Activated CD4-positive, alpha-beta T cell treated with anti-CD3 and anti-CD28 coated beads for 4 hours (primary cell): ENCODE measurements at places on chromosomes 13 and 19.

DNA sequence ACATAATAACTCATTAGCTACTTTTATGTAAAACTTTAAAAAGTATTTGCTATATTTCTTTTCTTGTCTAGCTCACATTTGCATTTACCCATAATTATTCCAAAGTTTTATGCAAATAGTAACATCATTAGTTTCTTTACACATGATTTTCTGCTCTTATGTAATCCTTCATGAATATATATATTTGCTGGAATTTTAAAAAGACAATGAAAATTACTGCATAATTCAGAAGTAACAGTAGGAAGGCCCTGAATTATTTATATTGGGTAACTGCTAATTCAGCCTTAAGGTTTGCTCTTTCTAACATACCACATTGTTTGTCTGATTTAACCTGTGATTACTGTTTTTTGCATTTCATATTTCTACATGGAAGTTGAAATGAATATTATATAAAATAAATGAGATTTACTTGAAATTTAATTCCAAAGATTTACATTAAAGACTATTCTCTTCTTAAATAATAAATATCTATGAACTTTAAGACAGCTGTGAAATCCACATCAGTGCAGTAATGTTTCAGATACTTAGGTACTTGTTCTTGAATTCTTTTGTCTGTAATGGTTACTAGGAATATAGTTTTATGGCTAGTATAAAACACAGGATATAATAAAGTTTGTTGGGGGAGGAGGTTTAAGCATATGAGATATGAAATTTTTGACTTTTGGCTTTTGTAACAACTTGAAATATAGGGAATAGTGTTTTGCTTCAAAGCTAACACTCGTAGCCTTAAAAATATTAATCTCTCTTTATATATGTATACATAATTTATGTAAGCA is 46.0 kb downstream of the B3GLCT start:
- DNase-seq, result no peak

DNA sequence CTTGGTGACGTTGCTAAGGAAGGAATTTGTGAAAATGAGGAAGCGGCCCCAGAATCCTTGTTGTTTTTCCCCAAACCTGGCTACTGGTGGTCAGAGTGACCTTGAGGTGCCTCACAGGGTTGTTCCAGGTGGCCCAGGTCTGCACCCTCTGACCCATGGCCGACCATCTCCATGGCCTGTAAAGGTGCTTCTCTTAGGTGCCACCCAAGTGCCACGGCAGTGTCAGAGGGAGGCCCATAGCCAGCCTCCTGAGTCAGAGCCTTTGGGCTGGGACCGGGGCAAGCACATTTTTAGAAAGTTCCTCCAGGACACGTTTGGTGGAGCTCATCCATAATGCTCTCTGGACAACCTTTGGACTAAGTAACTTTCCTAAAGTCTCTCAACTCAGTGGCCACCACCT is 83.9 kb upstream of the IRS2 start:
- DNase-seq, result no peak

DNA sequence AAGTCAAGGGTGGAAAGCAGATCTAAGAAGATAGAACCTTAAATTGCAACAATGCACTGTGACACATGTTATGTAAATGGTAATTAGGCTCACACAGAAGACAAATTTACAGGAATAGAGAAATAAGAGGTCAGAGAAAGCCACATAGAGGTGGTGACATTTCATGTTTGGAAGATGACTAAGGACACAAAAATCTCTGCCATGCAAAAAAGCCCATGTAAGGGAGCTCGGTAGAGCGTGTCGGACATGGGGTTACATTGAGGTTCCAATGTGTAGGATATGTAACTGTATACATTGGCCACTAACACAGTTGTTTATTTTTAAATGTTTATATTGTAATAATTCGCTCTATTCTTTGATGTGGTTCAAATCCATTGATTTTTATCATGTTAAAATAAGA is 33.7 kb downstream of the SUGT1 start:
- DNase-seq, result no peak

DNA sequence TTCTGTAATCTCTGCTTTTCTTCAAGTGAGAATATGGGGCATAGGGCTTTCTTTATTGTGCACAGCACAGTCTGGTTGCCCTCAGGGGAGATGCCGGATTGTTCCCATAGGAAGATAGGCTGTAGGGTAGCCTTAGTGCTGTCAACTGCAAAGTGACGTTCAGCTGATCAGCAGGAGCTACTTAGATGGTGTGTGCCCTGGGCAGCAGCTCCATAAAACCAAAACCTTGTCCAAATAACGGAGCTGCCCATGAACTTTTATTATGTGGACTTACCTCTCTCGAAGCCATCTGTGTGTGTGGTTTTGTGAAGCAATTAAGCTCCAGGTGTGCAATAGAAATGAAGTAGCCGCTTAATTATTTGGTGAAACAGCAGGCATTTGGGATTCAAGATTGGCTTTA is 120.0 kb upstream of the RNF113B start:
- no peak for DNase-seq

- no peak for DNase-seq
Measured at GRCh38 chr19:35115177-35115951, at the start of gene FXYD3. TSS of gene FXYD3 (plus strand) at chr19:35115823. CDS start at chr19:35119377, 3,554 bp downstream.

GRCh38 chr19:18473706-18474087 is 35.8 kb upstream of the ISYNA1 start:
- no peak for DNase-seq

DNA sequence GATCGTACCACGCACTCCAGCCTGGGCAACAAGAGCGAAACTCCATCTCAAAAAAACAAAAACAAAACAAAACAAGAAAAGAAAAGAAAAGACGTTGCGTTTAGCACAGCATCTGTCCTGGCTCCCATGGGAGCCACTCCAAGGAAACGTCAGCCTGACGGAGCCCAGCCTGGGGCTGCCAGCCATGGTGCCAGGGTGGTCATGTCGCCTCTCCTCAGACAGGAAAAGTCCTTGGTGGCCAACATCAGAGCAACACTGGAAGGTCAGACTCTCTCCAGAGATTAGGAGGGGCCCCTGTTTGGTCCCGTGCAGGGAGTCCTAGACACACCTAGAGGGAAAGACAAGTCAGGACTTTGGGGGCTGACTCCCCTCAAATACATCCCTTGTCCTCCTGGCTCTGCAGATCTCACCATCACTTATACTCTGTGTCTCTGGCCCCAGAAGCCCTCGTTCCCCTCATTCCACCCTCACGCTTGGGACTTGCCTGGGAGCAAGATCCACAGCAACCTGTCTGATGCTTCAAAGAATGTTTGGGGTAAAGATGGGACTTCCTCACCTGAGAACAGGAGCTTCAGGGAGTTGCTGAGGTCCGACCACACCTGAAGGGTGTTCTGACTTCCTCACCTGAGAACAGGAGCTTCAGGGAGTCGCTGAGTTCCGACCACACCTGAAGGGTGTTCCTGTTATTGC is 9.3 kb downstream of the LILRA4 start:
- DNase-seq, result no peak
